ENCODE measurements at places on chromosomes 12 and 14. TPM values are rescaled to one million over a fixed set of nuclear protein-coding genes. Genes with fewer than 3 reads are reported as not detected.
A peak's percentile ranks its signal among the peaks of the same experiment; 100 is the strongest.

- DNase-seq: no peak
These were observed 115.0 kb upstream of the PPFIA2 start for GRCh38 chr12:81874166-81874565.

GRCh38 chr12:62429457-62429856 lies 37.2 kb upstream of the MON2 start:
- DNase-seq: no peak

DNA sequence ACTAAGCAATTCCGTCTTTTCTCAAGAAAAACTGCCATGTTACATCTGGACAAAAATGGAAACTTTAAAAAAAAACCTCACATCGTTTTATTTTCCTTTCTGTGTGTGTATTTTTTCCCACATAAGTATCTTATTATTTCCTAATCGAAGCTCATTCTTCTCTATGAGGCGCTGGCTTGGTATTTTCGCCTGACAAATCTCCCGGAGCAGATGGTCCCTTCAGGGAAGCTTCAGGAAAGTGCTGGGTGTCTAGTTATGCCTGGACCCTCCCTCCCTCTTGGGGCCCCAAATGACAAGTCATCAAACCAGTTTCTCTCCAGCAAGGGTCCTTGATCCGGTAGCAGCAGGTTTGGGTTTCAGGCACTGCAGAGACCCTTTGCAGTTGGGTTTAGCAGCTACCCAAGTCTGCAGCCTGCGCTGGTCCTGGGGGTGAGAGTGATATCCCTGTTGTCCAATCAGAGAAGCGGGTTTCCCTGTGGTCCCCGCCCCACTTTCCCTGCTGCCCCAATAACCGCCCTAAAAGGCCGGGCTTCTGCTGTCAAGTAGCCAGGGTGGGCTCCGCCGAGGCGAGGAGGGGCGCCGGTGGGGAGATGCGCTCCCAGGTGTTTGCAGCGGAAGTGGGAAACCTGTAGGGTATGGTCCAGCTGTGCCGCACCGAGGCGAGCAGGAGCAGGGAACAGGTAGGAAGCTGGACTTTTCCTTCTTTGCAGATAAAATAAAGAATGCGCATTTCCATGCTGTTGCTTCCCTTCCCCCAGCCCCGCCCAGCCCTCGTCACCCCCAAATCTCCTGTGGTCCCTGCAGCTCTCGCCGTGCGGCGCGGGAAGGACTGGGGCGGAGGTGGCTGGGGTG lies at the start of gene CNTN1:
TSS of gene CNTN1 (plus strand) at position 527 of the 852 bp plus-strand sequence.
- DNase-seq: peak; percentile 67

DNA sequence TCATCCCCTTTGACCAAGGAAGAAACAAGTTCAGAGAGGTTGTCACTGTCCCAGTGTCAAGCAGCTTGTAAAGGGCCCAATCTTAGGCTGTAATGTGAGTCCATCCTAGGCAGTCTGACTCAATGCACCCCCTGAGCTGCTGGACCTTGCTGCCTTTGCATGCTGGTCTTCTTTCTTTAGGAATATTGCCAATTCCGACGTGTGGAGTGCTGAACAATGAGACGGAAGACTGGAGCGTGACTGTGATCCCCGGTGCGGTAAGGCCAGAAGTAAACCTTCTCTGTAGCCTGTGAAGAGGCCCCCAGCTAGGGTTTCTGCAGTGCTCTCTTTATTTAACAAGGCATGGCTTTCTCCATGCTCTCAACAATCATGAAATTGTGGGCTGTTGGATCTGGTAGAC lies 963 bp downstream of the TCTN2 start:
- no peak for DNase-seq

- DNase-seq: no peak
These were observed 2.1 kb downstream of the IFI27 start for GRCh38 chr14:94112513-94113063.

- no peak for DNase-seq
These were observed 14.7 kb downstream of the PTPRO start for GRCh38 chr12:15336768-15337553.

DNA sequence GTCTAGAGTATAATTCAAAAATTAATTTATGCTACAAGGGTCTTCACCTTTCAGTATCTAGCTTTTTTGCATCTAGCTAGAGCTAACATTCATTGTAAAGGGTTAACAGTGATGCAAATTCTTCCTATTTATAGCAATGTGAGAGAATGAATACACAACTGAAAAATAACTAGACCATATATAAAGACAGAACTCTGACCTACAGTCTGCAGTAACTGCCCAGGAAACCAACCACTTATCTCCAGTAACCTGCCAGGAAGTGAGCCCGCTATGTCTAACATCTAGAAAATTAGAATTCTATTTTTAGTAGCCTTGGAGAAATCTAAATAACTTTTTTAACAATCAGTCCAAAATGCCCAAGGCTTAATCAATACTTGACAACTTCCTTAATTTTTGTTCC lies 1021.9 kb downstream of the LRFN5 start:
- no peak for DNase-seq

GRCh38 chr14:55583942-55584468 lies 4.0 kb downstream of the KTN1 start:
- no peak for DNase-seq

CLEC1A gene
- polyA plus RNA-seq: 2.9 TPM

RNASE1 gene
- polyA plus RNA-seq: 162 TPM

PMEL gene
- polyA plus RNA-seq: 1.1 TPM

FOXG1 gene
- 0.05 TPM for polyA plus RNA-seq

PLA2G1B gene
- not detected for polyA plus RNA-seq

All from forelimb muscle (tissue), 1 donor.